ENCODE measurements at places on chromosomes 2 and 18.

- no peak for DNase-seq
Observed at GRCh38 chr18:64620971-64621560, 472.2 kb upstream of the LINC00305 start.

GRCh38 chr2:181848261-181848886 lies 43.2 kb upstream of the ITPRID2 start:
- no peak for DNase-seq

DNA sequence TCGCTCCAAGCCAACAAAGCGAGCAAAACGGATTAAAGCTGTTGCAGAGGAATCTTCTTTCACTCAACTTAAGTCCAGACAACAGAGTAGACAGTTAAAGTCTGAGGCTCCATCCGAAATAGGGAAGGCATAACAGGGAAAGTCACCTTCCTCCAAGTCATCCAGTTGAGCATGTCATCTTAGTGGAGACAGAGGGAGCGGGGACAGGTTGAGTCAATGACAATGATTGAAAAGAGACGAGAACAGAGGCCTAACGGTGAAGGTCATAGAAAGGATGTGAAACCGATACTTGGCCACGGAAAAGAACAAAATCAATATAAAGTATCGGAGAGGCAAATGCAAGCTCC lies 455 bp downstream of the C18orf32 start:
- DNase-seq, result no peak

GRCh38 chr2:8630676-8631464 lies 51.0 kb upstream of the ID2 start:
- DNase-seq, result no peak

DNA sequence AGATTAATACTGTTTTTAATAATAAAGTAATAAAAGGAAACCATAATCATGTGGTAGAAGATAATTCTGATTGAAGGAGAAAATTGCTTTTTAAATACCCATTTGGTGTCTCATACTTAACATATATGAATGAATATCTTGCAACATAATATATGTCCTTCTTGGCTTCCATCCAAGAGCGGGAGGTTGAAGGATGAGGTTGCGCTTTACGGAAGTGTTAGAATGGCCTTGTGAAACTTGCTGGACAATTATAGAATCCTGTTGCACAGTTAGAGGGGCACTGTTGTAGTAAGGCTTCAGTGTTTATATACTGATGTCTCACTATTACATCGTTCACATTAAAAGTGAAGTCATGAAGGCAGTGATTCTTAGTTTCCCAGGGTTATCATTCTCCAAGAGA lies 9.4 kb downstream of the INSIG2 start:
- no peak for DNase-seq

DNA sequence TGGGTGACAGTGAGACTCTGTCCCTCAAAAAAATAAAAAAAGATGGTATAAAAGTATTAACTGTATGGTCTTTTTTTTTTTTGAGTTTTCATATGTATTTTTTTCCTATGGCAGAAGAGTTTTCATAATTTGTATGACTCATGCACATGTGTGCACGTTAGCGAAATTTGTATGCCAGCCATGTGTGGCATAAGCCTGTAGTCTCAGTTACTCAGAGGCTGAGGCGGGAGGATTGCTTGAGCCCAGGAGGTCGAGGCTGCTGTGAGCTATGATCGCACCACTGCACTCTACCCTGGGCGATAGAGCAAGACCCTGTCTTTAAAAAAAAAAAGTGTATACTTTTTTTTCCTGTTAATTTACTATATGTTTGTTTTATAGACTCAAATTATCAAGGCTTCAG lies 160.8 kb downstream of the TGIF1 start:
- DNase-seq, result no peak

DNA sequence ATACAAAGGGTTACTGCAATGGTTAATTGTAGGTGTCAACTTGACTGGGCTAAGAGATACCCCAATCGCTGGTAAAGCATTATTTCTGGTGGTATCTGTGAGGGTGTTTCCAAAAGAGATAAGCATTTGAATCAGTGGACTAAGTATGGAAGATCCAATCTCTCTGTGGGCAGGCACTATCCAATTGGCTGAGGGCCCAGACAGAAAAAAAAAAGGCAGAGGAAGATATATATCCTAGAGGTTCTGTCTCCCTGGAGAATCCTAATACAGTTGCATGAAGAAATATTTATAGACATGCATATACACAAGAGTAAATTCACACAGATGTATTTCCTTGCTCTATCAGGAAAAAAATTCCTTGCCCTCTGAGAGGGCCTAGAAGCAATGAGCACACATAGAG lies 43.9 kb downstream of the TBC1D8 start:
- no peak for DNase-seq

GRCh38 chr2:40169430-40169829 lies 282.5 kb downstream of the SLC8A1 start:
- DNase-seq, result no peak

DNA sequence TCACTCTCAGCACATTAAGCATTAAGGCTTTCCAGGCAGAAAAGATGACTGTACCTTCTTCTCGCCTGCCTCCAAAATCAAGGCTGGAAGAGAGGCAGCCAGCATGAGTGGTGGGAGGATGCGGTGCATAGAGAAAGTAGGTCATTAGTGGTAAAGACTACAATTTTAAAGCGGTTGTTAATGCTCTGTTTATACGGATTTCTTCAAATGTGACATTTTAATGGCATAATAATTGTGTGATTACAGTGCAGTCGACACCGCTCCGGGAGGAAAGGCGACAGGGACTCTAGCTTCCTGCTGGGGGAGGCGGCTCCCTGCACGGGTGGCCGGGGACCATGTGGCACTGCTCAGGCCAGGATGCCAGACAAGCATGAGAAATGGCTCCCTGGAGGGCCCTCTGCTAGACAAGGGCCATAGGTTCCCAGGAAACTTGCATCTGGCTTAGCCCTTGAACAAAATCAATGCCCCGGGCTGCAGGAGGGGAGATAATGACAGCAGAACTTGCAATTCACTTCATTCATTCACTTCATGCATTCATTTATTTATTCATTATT lies 129.6 kb downstream of the GALNT14 start:
- no peak for DNase-seq

GRCh38 chr18:79402209-79402576 lies 6.5 kb downstream of the NFATC1 start:
- DNase-seq, result no peak

DNA sequence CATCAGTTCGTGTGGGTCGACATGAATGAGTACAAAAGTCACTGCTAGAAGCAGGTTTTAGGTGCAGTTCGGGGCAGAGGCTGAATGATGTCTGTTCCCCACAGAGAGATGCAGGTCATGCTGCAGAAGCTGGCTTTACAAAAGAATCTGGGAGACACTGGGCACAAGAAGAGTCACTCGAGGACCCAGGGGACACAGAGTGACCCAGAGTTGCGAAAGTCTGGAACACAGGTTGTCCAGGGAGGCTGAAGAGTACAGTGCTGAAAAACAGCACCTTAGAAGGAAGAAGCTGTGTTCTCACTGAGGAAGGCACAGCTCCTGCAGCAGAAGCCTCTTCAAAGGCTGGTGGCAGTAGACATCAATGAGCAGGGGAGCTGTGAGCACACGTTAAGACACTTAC lies 14.8 kb downstream of the CACNB4 start:
- DNase-seq, result no peak

DNA sequence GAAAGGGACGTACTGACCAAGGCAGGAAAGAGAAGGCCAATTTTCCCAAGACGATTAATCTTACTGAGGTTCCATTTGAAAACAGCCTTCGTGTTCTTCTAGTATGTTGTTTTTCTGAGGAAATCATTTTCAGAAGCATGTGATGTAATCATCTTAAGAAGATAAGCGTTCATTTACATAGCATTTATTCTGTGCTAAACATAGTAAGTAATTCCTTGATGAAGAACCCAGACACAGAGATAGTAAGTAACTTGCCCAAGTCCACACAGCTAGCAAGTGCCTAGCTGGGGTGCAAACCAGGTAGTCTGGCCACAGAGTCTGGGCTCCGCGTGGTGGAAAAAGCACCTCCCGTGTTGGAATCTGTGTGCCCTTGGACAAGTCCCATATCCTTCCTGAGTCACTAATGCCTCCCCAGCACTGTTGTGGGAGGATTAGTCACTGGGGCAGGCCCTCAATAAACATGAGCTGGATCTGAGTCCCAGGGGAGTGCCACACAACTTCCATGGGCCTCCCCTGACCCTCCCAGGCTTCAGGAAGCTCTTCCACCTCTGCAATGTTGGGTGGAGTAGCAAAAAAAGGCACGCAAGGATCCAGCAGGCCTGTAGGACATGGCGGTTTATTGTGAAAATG lies 26.9 kb upstream of the ASAP2 start:
- DNase-seq, result no peak

- DNase-seq, result no peak
Observed at GRCh38 chr2:65658881-65659280, 226.5 kb upstream of the SPRED2 start.

DNA sequence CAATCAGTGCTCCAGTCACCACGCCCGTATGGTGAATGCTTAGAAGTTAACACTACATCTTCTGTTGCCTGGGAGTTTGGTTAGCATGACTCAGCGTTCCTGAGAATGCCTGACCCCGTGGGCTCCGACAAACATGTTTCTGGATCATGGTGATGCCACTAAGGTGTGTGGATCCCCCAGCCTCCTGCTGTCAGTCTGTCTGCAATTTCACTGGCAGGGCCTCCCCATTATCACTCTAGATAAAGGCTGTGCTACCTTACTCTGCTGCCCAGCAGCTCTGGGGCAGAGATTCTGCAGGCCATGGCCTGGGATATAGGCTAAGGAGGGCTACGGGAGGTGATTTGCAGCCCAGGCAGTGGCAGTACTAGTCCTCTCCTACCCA lies 66.0 kb downstream of the STPG4 start:
- peak; percentile 76 for DNase-seq

DNA sequence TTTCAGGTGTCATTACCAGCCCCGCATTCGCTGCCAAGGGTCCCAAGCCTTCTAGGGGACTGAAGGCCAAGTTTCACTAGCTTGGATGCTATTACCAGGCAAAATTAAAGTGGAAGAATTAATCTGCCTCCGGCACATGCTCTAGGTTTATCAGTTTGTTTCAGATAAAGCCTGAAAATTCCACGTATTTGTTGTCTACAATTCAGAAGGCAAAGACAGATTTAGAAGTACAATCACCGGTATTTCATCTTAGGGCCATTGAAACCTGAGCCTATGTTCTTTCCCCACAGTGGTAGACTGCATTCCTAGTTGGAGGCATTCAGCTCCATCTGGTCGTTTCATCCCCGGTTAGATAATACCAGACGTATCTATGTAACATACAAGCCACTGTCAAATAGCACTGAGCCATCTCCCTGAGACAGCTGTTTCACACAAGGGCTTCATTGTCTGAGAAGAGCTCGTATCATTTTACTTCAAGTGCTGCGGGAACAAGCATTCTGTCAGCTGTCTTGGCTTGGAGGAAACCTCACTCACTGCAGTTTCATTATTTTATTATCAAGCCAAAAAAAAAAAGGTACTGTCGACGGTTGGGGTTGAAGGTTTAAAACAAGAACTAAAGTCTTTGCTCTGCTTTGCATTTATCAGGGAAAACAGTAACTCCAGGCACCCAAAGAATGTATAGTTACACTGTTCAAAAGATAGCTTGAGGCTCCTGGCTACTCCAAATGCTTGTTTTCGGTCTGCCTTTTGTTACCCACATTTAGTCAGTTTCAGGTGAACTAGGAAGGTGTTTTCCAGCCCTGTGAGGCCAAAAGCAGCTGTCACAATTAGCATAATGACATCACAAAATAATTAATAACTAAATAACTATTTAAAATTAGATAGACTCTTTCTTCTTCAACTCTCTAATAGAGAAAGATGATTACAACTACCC lies 76.7 kb downstream of the TGIF1 start:
- peak; percentile 68 for DNase-seq

DNA sequence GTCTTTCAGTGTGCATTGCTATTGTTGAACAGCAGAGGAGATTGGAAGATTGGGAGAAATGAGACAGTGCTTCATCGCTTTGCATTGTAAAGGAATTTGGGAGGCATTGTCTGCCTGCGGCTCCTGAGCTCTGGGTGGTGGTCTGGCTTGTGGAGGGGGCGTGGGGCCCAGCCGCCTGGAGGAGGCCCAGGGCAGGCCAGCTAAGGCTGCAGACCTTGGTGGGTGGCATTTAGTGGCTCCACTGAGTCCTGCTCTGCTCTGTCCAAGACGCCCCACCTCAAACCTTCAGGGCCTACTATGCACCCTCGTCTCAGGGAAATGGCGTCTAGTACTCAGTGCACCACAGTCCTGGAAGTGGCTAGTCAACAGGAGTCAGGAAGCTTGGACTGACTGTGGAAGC lies 5.7 kb upstream of the HS1BP3 start:
- no peak for DNase-seq

- DNase-seq, result no peak
Observed at GRCh38 chr18:78979730-78980278, at the start of gene SALL3. Gene SALL3, plus strand, starts transcription at chr18:78979818. Its CDS starts 457 bp downstream, at chr18:78980275.

DNA sequence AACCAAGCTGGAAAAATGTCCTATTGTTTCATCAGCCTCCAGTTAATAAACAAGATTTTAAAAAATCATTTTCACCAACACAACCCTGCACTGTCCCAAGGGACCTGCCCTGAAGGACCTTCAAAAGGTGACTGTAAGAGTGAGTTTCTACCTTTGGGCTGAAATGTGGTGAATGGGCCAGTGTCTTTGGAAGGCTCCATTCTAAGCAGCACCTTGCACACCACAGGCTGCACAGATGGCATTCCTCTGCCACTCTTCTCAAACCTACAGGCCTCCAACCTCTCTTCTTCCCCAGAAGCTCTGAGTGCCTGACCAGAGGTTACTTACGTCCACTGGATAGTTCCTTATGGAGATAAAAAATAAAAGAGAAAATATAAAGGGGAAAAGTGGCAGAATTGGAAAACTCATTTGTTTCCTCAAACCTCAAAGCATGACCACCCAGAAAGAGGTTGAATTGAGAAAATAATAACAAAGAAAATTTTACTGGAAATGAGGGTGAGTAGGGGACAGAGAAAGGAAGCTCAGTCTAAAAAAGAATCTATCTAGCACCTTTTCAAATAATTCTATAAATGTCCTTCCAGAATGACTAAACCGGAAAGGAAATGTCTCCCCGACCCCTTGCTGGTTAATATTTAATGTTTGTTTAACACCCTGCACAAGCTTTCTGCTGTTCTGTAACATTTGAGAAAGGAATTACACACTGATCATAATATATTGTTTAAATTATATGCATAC lies 175.7 kb downstream of the METTL4 start:
- DNase-seq, result no peak

DNA sequence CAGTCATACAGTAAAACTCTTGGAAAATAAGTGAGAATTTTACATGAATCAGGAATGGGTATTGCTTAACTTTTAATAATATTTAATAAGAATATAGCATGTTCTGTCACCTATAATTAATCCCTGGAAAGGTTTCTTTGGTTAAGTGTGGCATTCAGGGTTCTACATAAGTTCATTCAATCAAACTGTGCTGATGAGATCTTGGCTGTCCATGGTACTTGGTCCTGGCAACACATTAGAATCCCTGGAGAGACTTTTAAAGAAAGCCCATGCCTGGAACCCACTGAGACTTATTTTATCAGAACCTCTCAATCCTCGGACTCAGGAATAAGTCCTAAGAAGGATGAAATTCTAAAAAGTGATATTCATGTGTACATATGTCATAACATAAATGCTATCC lies 60.3 kb downstream of the CERKL start:
- no peak for DNase-seq

DNA sequence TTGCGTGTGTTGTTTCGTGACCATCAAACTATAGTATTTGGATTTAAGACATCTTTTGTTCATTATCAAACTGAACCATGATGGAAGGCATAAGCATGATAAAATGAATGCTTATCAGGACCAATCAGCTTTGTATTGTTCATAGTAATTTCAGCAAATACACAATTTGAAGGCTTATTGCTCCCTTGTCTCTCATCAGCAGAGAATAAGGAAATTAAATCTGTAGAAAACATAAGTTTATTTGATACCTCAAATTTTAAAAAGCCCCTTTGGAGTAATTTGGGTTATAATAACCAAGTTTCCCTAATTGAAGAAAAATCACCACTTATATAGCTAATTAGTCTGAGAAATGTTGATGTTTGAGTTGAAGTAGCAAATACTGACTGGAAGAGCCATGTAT lies 705.7 kb downstream of the NUP35 start:
- DNase-seq, result no peak

Measured in K562 (cell line).